ENCODE measurements at places on chromosomes 2 and 18.

GRCh38 chr2:86443631-86444350 is 2.6 kb downstream of the KDM3A start:
- no peak for DNase-seq

DNA sequence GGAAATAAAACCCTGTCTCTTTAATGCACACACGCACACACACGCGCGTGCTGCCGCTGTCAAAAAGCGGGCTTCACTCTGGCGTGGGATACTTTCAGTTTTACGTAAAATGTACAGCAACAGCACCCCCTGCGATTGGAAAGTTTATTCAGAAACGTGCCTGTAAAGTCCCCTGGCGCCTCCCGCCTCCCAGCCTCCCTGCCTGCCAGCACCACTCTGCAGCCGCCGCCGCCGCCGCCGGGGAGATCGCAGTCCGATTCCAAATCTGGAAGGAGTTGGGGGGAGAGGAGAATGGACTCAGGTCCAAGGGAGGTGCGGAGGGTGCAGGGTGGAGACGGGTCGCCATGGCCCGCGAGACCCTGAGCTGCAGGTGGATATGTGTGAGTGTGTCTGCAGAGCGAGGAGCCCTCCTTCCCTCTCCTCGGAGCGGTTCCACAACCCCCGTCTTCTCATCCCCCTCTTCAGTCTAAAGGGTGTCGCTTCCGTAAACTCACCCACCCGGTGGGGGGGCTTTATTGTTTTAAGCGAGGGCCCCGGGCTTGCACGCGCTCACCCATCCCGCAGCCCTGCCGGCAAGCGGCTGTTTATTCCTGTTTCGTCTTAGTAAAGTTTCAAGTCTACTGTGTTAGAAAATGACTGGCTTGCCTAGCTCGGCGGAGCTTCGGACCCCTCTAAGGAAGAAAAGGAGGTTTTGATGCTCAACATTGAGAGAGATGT is 1.8 kb upstream of the BCL11A start:
- peak; percentile 28 for DNase-seq

- DNase-seq, result peak; percentile 11
Measured at GRCh38 chr2:166417669-166418068, 41.9 kb upstream of the SCN9A start.

DNA sequence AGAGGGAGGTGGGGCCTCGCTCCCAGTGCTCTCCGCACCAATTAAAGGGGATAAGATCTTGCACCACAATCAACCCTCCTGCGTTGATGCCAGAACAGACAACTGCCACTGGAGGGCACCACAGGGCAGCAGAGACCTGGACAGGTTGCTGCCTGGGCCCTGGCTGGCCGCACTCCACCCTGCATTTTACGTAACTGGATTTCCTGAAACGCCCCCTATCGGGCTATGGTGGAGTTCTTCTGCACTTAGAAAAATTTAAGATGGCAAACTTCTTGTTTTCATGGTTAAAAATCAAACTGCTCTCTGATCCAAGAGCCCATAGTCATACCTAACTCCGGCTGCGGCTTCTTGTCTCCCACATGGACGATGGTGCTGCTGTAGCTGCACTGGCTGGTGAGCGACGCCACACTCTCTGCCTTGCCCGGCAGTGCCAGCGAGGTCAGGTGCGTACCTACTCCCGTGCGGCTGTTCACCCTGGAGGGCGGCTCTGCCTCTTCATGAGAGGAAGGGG is 16.8 kb upstream of the HES6 start:
- no peak for DNase-seq

DNA sequence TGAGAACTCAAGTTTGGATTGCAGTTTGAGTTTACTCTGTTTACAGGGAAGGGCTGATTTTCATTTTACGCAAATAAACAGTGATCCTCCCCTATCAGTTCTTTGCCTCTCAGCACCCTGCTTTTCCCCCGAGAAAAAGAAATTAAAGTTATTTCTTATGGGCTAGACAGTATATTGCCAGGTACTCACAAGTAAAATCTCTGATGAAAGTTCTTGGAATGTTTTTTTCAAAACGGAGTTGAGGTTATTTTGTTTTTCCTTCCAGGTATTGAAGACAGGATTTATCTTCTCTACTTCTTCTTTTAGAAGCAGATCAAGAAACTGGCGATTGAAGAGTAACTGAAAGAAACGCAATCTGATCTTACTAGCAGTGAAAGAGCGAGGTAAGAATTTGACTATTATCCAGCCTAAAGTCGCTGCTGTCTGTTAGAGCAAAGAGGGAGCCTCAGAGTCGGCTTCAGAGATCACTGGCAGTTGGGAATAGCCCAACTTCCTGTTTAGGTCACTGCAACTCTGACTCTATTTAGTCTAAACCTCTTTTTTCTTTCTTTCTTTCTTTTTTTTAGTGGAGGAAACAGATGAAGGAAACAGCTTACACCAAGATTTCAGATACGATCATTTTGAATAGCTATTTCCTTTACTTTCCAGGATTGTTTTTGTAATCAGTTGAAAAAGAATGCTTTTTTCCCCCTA is at the start of gene TFPI:
TSS of gene TFPI (minus strand) at position 425 of the 693 bp plus-strand sequence. CDS start 50,667 bp downstream, outside the sequence.
- DNase-seq, result no peak

- DNase-seq, result no peak
Measured at GRCh38 chr18:269480-270095, 1.7 kb upstream of the THOC1 start.

- DNase-seq, result no peak
Measured at GRCh38 chr2:177908182-177908581, 164.4 kb downstream of the PDE11A start.

DNA sequence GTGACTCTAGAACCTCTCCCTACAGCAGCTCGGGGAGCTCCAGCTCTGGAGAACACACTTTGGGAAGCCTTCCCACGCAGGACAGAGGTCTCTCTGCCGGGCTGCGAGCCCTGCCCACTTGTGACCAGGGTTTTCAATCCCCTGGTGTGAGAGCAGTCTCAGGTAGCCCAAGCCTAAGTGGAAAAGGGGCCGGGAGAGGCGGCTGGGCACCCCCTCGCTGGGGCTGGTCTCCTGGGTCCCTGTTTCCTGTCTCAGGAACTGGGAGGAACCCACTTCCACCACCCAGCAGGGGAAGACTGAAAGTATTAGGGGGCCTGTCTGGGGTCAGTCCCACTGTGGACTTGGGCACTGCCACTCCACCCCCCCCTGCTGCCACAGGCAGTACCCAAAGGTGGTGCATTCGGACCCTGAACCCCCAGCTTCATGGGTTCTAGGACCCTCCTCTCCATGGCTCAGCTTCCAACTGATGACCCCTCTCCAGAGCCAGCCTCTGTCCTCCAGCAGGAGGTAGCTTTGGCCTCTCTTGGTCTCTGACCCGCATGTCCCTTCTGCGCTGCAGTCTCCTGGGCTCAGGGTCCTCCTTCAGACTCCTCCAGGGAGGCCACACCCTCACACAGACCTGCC is 70.0 kb downstream of the RRM2 start:
- no peak for DNase-seq

- DNase-seq, result no peak
Measured at GRCh38 chr2:10094271-10094814, 14.1 kb upstream of the CYS1 start.

DNA sequence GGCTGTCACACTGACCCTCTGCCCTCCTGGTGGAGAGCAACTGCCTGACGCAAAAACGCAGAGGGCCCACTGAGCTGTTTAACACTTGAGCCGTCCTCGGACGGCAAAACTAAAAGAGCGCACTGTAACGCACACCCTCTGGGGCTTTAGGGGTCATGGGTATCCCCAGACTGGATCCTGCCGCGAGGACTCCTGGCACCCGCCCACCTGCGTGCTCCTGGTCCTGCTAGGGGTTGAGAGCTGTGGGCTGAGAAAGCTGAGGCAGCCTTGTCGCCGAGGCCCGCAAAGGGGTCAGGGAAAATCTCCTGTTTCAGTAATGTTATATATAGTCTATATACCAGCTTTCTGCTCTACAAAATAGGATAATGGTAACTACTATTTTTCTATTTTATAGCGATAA is 39.1 kb downstream of the MDH1 start:
- DNase-seq, result no peak

GRCh38 chr18:63405986-63406385 is 16.3 kb downstream of the VPS4B start:
- no peak for DNase-seq

DNA sequence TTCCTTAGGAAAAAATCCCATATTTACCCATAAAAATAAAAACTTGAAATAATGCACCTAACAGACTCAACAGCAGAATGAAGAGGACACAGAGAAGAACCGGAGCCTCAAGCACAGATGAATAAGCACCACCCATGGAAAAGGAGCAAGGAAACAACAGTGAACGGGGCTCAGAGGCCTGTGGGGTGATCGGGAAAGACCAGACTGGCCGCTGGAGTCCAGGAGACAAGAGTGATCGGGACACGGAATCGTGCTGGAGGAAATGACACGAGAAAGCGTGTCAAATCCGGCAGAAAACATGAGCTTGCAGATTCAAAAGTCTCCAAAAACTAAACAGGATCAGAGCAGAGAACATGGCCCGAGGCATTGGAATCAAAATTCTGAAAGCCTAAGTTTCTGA is 448.0 kb upstream of the SALL3 start:
- no peak for DNase-seq

DNA sequence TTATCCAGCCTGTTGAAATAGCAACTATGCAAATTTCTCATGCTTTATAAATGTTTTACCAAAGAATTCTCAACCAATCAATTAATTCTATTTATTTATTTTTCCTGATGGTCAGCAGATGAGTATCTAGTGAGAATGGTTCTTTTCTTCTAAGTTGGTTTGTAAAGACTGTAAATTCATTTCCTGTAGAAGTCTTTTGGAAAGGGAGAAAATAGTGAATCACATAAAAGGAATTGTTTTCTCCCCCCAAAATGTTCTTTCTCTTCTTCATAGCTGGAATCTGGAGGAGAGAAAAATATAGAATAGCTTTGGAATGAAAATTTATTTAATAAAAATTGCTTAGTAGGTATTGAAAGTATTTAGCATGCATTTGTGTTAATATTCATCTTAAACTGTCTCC is 836.1 kb upstream of the ZEB2 start:
- DNase-seq, result no peak

- no peak for DNase-seq
Measured at GRCh38 chr18:80022613-80023012, 11.6 kb upstream of the RBFA start.

GRCh38 chr2:9538000-9538507 is 17.6 kb downstream of the ADAM17 start:
- DNase-seq, result no peak

DNA sequence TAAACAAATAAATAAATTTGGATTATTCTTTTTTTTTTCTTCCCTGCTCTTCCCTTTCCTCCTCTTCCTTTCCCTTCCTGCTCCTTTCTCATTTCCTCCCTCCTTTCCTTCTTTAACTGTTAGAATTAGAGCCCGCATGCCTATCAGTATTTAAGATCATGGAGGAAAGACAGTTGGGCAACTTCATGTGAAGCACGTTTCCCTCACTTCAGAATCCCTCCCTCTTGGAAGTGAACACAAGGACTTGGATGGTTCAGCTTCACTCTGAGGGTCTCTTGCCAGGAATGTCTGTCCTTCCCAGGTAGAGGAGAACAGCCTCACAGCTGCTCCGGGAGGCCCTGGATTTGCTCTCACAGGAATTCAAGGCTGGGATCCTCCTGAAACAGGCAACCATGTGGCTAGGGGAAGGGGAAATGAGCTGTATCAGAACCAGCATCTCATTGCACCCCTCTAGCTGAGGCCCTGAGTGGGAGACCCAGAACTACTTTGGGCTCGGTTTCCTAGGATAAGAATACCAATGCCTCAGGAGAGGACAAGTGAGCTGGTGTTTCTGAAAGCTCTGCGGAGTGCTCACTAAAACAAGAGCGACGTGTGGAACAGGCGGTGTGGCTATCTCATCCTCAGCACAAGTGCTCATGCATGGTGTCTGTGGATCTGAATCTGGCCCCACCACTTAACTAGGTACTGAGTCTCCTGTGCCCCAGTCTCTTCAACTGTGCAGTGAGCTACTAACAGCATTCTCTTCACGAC is 230.5 kb downstream of the MYCN start:
- DNase-seq, result no peak

GRCh38 chr2:241489088-241489487 is 19.3 kb downstream of the STK25 start:
- DNase-seq, result no peak

GRCh38 chr2:181394741-181395437 is 62.3 kb upstream of the ITGA4 start:
- no peak for DNase-seq

GRCh38 chr2:209821806-209822205 is 50.2 kb downstream of the UNC80 start:
- DNase-seq, result no peak

- DNase-seq, result no peak
Measured at GRCh38 chr2:120251880-120252224, 800 bp upstream of the RALB start.

GRCh38 chr2:195622966-195623365 is 34.1 kb upstream of the SLC39A10 start:
- DNase-seq, result no peak

DNA sequence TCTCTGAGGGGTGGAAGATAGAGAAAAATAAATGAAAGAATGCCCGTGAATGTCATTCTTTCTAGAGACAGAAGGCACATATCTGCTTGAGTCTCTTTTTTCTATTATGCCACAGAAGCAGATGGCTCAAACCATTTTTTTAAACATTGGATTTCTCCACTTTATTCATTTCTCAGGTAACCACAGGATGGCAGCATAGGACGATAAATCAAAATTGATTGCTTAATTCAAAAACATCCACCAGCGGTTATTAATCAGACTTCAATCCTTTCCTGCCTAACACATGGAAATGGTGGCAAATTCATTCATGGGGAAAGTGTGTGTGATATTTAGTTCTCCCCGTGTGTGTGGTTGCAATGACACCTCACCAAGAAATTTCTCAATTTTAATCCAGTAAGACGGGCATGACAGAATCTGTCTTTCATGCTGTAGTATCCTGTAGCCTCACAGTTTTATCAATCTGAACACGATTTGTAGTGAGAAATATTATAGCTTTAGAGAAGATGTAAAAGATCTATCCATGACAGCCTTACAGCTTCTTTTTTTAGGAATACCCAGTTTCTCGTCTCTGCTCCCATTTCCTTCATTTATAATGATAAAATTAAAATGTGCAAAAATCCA is 72.2 kb downstream of the DSC3 start:
- DNase-seq, result no peak

GRCh38 chr2:215917953-215918620 is 95.3 kb downstream of the MREG start:
- DNase-seq, result no peak

- DNase-seq, result no peak
Measured at GRCh38 chr2:25265802-25266201, 75.9 kb downstream of the DNMT3A start.

- no peak for DNase-seq
Measured at GRCh38 chr2:42771546-42772153, 7.7 kb upstream of the OXER1 start.

- DNase-seq, result no peak
Measured at GRCh38 chr2:52404046-52404445, 1363.6 kb upstream of the CHAC2 start.

- no peak for DNase-seq
Measured at GRCh38 chr18:35852786-35853185, 119.7 kb upstream of the RMP24 start.

Data from hippocampal formation (tissue), 2 donors.